ENCODE measurements at places on chromosomes 2 and 18. TPM values are rescaled to one million over a fixed set of nuclear protein-coding genes. Genes with fewer than 3 reads are reported as not detected.

The CTNNA2 gene
- total RNA-seq: 0.29 TPM

The NXPH2 gene
- total RNA-seq: not detected

The DYSF gene
- 4.3 TPM for total RNA-seq

The FAP gene
- 582 TPM for total RNA-seq

The FAM110C gene
- not detected for total RNA-seq
